Kidney (tissue), 22 donors: ENCODE measurements at places on chromosomes 3 and 15.

DNA sequence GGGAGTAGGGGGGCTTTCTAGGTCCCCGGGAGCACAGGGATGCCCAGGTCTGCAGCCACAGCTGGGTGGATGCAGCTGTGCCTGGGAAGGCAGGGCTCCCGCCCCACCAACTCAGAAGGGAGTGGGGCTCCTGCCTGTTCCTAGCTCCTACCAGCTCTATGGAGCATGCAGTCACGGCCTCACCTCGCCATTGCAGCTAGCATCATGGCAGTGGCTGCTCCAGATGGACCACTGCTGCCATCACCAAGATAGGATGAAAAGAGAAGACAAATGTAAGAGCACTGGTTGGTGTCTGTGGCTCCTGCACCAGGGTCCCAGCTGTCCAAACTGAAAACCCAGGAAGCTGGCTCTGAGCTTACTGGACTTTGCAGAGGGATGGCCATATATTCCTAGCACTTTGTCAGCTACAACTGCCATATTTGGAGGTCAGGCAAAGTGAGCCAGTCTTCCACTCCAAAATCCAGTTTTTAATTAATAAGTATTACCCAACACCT, 3.0 kb upstream of the LIMD1 start:
- DNase-seq = no peak

DNA sequence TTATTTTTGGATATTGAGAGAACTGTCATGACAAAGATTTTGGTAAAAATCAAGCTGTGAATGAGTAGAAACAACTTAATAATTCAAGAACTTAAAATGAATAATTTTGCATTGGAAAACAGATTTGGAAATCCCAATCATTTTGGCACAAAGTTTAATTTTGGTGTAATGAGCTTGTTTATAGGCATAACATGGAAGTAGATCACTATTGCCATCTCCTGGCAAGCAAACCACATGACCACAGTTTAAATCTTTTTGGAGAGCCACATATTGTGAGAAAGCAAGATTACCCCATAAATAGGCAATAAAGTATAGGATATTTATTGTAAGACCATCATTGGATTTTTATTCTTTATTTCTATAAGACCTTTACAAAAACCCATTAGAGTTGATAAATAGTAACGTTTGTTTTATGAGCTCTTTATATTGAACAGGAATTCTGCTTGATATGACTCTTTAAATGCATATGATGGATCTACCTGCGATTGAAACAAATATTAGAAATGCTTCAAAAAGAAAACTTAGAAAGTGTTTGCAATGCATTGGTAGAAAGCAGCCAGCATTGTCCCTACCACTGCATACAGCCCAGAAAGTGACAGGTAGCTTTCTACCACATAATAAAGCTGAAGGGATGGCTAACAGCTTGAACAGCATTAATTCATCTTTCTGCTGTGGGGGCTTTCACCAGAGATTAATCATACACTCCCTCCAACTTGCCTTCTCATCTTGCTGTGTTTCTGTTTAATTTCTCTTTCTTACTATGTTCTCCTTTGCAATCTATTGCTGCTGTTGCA, 766.8 kb downstream of the TBL1XR1 start:
- DNase-seq = no peak

GRCh38 chr3:50268703-50269451, at the start of gene SEMA3B:
Gene SEMA3B (plus strand): TSS chr3:50269147. CDS start chr3:50269241, 94 bp downstream.
- DNase-seq = peak; percentile 80

DNA sequence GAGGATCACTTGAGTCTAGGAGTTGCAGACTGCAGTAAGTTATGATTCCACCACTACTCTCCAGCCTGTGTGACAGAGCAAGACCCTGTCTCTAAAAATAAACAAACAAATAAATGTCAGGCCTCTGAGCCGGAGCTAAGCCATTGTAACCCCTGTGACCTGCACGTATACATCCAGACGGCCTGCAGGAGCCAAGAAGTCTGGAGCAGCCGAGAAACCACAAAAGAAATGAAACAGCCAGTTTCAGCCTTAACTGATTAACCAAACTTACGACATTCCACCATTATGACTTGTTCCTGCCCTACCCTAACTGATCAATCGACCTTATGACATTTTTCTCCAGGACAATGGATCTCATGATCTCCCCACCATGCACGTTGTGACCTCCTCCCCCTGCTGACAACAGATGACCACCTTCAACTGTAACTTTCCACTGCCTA, 32.5 kb upstream of the ZKSCAN7 start:
- no peak for DNase-seq

- DNase-seq = no peak
These were observed 28.1 kb downstream of the CCNL1 start for GRCh38 chr3:157131861-157132260.

- no peak for DNase-seq
These were observed 1.7 kb downstream of the RASSF1 start for GRCh38 chr3:50338965-50339364.

DNA sequence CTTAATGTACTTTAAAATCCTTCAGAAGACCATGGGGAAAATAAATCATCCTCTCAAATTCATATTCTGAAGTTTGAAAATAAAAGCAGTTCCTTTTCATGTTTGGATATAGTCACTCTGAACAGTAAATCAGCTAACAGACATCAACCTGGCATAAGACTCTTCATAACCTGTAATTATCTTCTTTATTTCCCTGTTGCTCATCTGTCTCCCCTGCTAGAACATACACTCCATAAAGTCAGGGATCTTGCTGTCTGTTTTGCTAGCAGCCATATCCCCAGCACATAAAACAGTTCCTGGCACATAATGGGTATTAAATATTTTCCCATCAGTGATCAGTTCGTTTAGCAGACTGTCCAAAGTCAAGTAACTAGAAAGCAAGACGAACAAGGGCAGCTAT, 11.2 kb downstream of the VGLL4 start:
- DNase-seq = no peak

- no peak for DNase-seq
These were observed 227.7 kb downstream of the FOXP1 start for GRCh38 chr3:71355862-71356261.

DNA sequence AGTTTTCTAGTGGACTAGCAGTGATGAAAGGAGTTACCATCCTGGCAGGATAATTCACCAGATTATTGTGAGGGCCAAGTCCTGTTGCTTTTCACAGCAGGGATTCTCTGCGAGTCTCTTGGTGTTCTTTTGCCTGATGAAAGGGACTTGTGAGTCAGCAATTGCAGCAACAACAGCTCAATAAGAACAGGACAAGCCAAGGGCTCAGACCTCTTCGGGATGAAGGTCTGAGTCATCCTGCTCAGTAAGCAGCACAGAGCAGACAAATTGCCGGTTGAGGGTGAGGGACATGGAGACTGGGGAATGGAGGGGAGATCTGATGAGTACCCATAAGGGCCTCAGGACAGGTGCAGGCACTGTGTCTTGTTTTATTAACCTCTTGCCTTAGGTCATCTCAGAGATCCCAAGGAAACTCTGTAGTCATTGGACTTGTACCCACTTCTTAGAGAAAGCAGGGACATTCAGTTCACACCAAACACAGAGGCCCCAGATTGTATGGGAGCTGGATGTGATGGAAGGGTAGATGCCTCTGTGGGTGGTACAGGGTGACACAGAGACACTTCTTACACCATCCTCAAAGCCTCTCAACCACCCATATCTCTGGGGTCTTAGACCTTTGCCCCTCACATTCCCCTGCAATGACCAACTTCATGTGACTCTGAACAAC, 173.8 kb upstream of the TLE3 start:
- no peak for DNase-seq

DNA sequence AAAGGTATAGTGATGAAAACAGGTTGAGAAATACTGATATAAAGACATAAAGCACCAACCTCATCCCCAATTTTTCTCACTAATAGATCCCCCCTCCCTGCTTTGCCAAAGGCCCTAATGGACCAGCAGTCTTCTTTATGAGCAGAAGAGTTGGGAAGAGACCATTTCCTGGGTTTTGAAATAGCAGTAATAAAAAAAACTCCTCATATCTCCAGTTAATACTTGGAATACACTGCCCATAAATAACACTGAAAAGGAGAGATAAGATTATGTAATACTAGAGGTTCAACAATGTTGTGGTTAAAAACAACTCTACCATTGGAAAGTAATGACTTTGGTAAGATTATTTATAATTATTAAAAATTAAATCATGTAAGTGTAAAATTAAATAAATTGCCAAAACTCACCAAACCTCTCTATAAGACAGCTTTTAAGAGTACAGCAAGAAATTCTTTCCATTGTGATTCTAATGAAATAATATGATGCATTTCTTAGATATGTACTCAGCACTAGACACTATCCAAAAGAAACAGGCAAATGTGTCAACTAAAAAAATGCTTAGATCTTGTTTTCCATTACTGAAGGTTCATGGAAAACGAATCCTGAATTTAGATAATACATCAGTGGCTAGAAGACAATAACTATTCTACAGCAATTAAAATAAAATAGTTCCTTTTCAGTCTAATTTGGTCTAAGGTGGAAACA, 88.2 kb downstream of the FAIM start:
- DNase-seq = no peak

- DNase-seq = no peak
These were observed 40.0 kb upstream of the SAMMSON start for GRCh38 chr3:69959581-69959980.

DNA sequence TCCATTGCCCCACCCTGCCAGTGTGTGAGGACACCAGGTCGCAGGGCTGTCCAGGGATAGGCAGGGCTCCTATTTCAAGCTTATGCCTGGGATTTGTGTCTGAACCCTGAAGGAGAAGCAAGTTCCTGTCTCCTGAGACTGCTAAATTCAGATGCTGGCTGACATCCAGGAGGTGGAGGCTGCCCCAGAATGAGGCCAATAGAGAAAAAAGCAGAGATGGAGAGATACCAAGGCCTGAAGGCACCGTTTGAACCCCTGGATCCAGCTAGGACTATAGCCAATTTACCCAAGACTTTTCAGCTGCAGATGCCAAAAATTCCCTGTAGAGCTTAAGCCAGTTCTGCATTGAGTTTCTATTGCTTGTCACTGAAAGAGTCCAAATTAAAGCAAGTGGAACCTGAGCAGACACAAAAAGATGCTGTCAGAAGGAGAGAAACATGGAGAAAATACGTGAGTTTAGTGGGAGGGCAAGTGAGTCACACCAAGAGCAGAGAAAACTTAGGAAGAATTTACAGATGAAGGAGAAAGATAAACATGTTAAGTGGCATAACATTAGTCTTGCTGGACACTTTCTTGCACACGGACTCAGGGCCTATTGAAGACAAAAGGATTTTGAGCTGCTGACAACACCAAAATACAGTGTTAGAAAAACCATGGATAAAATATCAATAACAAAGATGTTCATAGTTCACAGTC, 148.6 kb downstream of the CNTN3 start:
- peak; percentile 11 for DNase-seq

- no peak for DNase-seq
These were observed 291.2 kb downstream of the FAM43A start for GRCh38 chr3:194976874-194977273.

DNA sequence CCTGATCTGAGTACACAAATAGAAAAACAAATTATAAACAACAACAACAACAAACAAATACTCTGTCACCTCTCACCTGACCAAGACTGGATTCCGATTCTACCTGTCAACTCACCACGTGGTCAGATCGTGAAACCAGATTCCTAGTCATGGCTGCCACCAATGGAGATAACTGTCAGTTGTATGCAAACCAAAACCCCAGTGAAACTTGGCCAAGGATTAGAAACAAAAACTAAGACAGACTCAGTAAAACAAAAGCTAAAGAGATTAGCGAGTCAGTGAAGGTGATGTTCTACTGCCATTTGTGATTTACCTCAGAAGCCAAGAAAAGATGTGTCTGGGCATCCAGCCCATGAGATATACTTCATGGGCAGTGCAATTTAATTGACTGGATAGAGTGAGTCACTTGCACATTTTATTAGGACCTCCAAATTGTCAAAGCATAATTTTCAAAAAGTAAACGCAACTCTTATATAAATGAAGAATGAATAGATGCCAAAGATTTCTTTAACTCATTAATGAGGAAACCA, 31.1 kb downstream of the PHLDB2 start:
- DNase-seq = no peak

GRCh38 chr3:144593881-144594280, 622.3 kb downstream of the DIPK2A start:
- no peak for DNase-seq

DNA sequence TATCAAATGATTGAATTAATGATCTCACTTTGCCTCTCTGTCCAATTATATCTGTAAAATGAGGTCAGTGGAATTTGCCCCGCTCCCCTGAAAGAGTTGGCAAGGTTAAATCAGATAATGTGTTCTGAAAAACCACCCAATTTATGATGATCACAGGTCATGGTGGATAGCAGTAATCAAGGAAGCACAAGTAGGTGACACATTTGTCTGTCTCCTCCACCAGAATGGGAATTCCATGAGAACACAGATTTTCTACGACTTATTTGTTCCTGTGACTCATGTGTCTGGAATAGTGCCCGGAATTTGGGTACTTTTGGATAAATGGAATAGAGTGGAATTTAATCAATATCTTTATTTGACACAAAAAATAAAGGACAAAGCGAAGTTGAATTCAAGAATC, 220.9 kb upstream of the SUCLG2 start:
- no peak for DNase-seq

GRCh38 chr15:62840526-62841268, 201.8 kb upstream of the TPM1 start:
- DNase-seq = no peak

DNA sequence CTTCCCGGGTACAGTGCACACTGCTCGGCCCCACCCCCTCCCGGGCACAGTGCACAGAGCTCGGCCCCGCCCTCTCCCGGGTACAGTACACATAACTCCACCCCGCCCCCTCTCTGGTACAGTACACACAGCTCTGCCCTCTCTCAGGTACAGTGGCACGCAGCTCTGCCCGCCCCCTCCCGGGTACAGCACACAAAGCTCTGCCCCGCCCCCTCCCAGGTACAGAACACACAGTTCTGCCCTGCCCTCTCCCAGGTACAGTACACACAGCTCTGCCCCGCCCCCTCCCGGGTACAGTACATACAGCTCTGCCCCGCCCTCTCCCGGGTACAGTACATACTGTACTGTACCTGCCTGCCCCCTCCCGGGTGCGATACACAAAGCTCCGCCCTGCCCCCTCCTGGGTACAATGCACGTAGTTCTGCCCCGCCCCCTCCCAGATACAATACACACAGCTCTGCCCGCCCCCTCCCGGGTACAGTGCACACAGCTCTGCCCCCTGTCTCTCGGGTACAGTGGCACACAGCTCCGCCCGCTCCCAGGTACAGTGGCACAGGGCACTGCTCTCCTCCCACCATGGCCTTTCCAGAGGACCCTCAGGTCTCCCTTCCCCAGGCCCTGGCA, 16.4 kb upstream of the PRR20G start:
- DNase-seq = no peak

GRCh38 chr15:67917636-67918035, 77.8 kb upstream of the RNU6-1 start:
- DNase-seq = no peak
